ENCODE measurements at places on chromosomes 7 and 10.
A peak's percentile ranks its signal among the peaks of the same experiment; 100 is the strongest.

- DNase-seq = peak; percentile 19
Observed at GRCh38 chr7:4849390-4849789, 12.4 kb downstream of the PAPOLB start.

- DNase-seq = no peak
Observed at GRCh38 chr7:106430103-106430502, 145.3 kb upstream of the NAMPT start.

DNA sequence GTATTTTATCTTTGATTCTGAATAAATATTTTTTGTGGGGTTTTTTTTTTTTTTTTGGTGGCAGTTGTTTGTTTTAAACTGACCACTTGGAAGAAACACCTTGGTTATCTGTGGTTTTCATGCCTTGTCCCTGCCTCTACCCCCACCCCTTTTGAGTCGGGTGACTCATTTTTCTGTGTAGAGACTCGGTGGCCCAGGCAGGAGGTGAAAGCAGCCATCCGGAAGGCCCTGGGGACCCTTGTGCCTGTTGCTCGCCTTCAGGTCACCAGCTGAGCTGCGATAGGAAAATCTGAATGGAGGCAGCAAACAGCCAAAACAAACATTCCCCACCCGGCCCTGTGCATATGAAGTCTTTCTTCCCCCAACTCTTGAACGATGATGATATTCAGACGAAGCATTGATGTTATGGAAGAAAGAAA is 22.8 kb downstream of the CYP17A1 start:
- DNase-seq = no peak

GRCh38 chr7:31782411-31782991 is 95.5 kb downstream of the PPP1R17 start:
- peak; percentile 79 for DNase-seq

DNA sequence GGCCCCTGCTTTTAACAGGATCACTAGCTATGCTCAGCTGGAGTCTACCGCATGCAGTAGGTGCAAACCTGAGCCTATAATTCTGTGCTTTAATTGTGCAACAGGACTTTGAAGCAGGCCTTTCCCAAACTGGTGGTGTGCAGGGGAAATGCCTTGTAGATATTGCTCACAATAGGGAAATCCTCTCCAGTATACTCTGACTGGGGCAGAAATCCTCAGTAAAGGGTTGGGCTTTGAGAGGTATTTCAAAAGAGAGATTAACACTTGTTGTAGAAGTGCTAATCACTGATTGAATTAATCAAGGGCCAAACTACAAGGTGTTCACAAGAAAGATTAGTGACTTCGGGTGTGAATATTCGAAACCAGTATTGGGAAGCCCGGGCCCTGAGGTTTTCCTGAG is 58.5 kb upstream of the EXOC6 start:
- DNase-seq = no peak

DNA sequence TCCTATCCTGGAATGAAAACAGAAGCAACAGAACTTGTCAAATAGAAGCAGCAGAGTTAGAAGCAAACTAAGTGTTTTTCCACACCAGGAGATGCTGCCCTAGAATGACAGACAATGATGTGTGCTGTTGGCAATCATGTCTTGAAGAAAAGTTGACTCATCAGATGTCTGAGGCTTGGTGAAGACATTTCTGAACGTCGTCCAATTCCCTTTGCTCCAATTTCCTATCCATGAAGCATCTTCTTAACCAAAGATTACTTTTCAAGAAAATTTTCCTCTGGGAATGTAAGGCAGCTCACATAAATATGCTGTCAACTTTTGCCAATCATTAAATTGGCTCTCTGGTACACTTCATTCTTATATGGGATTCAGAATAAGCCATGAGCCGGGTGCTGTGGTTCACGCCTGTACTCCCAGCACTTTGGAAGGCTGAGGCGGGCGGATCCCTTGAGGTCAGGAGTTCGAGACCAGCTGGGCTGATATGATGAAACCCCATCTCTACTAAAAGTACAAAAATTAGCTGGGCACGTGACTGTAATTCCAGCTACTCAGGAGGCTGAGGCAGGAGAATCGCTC is 34.6 kb downstream of the MALSU1 start:
- peak; percentile 95 for DNase-seq

DNA sequence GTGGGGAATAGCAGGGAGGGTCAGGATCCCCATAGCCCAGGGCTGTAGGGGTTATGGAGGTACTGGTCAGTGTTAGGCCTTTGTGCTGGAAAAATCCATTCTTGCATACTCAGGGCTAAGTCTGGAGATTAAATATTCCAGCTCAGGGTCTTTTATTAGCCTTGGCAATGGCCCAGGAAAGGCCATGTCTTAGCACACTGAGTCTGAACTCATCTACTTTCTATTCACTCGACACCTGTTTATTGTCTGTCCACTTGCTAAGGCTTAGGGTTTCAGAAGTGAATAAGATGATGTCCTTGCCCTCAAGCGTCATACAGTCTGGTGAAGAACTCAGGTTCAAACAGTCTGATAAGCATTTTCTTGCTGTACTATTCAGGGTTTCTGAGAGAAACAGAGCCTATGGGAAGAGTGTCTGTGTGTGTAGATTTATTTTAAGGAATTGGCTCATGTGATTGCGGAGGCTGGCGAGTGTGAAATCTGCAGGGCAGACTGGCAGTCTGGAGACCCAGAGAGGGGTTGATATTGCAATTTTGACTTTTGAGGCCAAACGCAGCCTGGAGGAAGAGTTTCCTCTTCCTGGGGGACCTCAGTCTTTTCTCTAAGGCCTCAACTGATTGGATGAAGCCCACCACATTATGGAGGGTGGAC is 135.8 kb downstream of the RAMP3 start:
- DNase-seq = no peak

DNA sequence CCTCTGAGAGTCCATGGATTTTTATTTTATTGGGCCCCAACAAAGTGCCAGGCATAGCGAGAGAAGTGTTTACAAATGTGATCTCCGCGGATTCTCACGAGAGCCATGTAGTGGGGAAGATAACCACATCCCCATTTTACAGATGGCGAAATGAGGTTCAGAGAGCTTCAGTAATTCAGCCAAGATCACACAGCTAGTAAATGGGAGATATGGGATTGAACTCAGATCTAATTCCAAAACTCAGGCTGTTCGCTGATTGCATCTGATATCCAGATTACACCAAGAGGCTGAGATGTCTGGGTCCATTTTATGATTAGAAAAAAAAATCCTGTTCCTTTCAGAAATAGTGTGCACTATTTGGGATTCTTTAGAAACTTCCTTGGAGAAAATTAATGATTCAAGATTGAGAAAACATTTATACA is 1.3 kb downstream of the FAS start:
- no peak for DNase-seq

DNA sequence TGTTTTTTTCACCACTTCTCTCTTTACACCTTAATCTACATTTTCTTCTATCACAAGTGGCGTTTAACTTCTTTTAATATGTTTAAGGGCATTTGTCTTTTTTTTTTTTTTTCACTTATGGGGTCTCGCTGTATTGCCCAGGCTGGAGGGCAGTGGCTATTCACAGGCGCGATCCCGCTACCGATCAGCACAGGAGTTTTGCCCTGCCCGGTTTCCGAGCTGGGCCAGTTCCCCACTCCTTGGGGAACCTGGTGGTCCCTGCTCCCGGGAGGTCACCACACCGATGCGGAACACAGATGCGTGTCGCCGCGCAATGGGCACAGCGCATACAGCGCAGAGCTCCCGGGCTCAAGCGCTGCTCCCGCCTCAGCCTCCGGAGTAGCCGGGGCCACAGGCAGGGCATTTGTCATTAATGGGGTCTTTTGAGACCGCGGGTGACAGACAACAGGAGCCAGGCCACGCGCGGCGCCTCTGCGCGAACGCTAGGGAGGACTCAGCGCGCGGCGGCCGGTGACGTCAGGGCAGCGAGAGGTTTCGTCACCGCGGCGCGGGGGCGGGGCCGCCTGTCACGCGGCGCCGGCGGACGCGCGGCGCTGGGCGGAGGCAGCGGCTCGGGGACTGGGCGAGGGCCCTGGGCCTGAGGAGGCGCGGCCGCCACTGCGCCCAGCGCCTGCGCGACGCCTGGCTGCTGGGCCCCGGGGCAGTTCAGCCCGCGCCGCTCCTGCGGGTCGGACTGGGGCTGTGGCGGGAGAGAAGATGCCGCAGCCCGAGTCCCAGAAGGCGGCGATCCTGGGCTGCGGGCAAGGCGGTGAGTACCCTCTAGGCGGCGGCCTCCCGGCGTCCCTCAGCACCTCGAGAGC is at the start of gene GALNT11:
Gene GALNT11, plus strand, starts transcription at position 598 of the 860 bp plus-strand sequence. CDS start 68,554 bp downstream, outside the sequence.
- peak; percentile 82 for DNase-seq

DNA sequence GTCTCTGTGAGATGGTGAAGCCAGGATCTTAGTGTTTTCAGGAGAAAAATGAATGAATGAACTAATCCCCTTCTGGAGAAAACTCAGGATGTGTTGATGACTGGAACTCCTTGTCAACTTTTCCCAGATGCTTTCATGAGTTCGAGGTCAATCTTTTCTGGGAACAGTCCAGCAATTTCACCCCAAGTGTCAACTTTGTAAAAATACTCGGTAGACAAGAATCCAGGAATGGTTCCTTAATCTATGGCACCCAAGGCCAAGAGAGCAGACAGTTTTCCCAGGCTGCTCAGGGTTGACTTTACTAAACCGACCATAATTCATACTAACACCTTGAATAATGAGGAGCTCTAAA is 31.1 kb upstream of the LYZL1 start:
- no peak for DNase-seq

- peak; percentile 35 for DNase-seq
Observed at GRCh38 chr10:82922755-82923154, 1047.8 kb downstream of the NRG3 start.

GRCh38 chr7:13457790-13458189 is 531.7 kb downstream of the ETV1 start:
- no peak for DNase-seq

DNA sequence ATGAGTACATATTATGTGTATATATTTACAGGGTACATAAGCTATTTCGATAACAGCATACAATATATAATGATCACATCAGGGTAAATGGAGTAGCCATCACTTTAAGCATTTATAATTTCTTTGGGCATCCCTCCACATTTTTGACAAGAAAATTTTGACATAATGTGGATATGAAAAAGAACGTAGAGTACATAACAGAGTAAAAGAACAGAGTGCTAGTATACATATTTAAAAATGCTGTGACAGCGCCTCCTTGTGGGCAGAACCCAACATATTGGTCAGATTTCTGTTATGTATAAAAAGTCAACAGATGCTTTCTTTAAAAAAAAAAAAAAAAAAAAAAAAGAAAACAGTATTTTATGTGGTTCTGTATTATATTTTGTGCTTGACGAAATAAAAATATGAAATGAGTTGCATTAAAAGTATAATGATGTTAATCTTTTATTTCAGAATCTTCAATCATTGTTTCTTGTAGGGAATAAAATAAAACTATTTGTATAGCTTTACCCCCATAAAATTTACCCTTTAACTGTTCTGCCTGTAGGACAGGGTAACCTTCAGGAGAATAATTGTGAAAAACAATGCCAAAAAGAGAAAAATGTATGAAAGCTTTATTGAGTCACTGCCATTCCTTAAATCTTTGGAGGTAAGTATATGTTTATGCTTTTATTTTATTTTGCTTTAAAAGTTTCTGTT is 18.3 kb upstream of the HBP1 start:
- peak; percentile 69 for DNase-seq

GRCh38 chr10:64011912-64012714 is 490.9 kb downstream of the REEP3 start:
- no peak for DNase-seq

DNA sequence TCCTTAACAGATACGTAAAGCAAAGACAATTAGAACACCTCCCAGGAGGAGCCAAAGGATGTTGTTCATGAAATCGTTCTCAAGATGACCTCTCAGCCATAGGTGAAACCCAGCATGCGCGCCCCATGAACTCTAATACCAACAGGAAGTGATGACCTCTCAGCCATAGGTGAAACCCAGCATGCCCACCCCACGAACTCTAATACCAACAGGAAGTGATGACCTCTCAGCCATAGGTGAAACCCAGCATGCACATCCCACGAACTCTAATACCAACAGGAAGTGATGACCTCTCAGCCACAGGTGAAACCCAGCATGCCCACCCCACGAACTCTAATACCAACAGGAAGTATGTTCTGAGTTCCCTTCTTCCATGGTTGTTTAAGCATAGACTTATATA is 205.2 kb upstream of the ADARB2 start:
- DNase-seq = no peak

DNA sequence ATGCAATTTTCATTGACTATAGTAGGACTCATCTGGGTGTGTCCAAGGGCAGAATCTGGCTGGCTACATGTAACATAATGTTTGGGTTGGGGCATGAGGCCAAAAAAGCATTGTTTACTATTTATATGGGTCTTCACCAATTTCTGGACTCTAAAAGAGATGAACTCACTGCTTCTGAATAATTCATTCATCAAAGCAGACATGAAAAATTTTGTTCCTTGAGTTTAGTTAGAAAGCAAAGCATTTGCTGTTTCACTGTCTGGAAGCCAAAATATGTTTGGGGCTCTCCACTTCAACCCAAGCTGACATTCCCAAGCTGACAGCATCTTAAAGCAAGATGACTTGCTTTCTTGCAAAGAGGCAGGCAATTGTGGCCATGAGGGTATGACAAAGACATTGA is 670.6 kb downstream of the SUGCT start:
- peak; percentile 42 for DNase-seq

DNA sequence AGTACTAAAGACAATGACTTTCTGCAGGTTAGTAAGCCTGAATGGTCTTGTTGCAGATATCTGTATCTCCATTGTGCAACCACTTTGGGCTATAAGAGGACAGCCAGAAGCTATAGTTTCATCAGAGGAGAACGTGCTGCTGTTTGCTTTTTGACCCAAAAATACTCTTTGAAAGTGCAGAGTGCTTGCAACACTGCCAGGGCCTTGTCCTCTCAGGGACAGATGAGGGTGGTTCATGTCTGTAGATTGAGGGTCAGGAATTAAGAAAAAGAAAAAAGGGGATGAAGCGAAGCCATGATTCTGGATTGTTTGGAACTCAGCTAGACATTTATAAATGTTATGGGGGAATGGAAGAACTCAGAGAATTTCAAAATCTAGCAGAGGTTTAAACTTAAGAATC is 212.5 kb downstream of the SEC23IP start:
- DNase-seq = no peak

DNA sequence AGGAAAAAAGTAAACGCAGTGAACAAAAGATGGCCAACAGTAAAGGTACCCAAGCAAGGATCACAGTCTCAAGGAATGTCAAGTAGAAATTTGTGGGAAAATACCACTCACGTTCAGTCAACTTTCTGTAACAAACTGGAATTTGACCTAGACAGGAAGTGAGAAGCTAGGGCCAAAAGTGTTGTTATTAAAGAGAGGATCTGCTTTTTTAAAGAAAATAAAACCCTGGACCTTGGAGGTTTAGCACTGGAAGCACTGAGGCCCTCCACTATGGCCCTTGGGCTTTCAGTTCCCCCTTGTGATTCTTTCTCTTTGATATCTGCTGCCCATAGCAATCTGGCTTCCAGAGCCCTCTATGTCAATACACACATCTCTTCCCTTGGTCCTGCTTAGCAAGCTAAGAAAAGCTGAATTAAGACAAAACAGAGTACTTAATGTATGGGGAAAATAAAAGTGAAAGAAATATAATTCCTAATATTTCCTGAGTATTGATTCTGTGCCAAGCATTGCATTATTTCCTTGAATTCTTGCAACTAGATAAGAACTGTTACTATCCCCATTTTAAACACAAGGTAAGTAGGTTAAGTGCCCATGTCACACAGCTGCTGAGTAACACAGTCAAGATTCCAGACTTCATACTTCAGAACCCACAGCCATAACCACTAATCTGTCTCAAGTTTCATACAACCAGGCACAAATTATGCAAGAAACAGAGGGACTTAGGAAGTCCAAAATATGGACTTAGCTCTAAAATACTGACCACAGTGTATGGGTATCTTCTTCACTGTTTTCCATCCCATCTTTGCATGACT is 2.6 kb upstream of the ZNF438 start:
- DNase-seq = peak; percentile 94

All from fibroblast of skin of right quadriceps (primary cell).